HFF-Myc (cell line): ENCODE measurements at places on chromosomes 6 and 20.

GRCh38 chr20:59032023-59032712 lies at the start of gene ATP5F1E:
Gene ATP5F1E, minus strand, starts transcription at chr20:59032335. Its CDS starts 84 bp downstream, at chr20:59032251.
- no peak for DNase-seq

DNA sequence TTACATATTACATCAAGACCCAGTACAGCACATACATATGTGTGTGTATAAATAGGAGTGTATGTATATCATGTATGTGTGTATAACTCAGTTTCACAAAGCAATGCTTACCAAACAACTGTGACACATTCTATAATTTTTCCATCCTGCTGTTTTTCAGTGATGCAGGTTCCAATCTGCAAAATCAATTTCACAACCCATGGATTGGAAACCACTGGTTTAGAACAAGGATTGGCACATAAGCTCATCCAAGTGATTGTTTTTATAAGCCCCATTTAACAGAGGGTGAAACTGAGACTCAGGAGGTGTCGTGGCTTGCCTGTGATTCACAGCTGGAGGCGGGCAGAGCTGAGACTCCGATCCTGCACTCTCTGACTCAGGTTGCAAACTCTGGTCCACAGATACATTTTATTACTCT lies 158.2 kb downstream of the ZMYND8 start:
- no peak for DNase-seq

DNA sequence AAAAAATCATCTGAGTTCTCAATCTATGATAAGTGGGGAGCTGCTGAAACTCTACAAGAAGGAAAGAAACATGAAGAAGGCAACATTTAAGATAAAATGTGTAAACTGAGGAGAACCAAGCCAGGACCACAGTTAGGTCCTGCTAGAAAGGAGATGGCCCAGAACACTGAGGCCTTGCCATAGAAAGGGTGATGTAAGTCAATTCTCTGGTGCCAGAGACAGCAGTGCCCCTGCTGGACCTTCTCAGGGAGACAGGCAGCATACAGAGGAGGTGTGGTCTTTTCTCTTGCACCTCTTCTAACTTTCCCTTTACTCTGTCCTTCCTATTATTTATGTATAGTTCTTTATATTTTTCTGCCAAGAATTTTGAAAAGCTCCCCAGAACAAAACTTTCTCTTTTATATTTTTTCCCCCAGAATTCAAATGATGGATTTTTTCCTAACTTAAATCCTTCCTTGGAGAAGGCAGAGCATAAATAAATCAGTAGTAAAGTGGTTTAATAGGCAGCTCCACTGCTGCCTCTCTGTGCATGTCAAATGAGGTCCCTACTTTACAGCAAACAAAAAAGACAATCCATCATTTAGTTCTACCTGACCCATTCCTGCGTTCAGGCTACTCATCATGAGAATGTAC lies 9.0 kb downstream of the UQCC2 start:
- DNase-seq, result no peak

- no peak for DNase-seq
These were observed 57.5 kb upstream of the ADGRF5 start for GRCh38 chr6:46979206-46979605.

GRCh38 chr6:47242483-47243386 lies 67.0 kb downstream of the TNFRSF21 start:
- peak; percentile 61 for DNase-seq
